Tongue (tissue), 3 donors: ENCODE measurements at places on chromosomes 12 and 14. TPM values are rescaled to one million over a fixed set of nuclear protein-coding genes. Genes with fewer than 3 reads are reported as not detected.

The MUCL1 gene
- total RNA-seq, result not detected

The SLC10A1 gene
- not detected for total RNA-seq

The GPR84 gene
- not detected for total RNA-seq

The SPX gene
- 19.8 TPM for total RNA-seq

The A2ML1 gene
- total RNA-seq, result 44.0 TPM

The IL31 gene
- total RNA-seq, result not detected

The TMPRSS12 gene
- not detected for total RNA-seq

The POTEG gene
- total RNA-seq, result not detected

The TEX52 gene
- not detected for total RNA-seq

The KLHDC1 gene
- 10.9 TPM for total RNA-seq

The PLEKHH1 gene
- total RNA-seq, result 4.3 TPM

The RHOJ gene
- total RNA-seq, result 27.2 TPM

The PTPN21 gene
- total RNA-seq, result 31.3 TPM

The FOXN4 gene
- total RNA-seq, result not detected

The LTBP2 gene
- total RNA-seq, result 29.1 TPM
